ENCODE measurements at places on chromosomes 3 and 15.

DNA sequence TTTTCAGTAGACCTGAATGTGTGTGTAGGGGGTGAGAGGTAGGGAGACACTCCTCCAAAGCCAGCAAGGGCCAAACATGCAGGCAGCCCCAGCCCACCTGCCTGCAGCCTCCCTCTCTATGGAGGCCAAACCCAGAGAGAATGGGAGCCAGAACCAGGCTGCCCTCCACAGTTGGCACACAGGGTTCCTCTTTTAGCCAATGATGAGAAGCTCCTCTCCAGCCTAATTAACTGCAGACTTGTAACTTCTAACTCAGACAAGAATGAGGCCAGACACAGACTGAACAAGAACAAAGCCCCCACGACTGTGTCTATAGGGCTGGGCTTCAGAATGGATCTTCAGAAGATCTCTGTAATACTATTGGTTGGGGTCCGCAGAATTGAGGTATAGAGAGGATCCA, 12.3 kb upstream of the TLE3 start:
- DNase-seq, result no peak

DNA sequence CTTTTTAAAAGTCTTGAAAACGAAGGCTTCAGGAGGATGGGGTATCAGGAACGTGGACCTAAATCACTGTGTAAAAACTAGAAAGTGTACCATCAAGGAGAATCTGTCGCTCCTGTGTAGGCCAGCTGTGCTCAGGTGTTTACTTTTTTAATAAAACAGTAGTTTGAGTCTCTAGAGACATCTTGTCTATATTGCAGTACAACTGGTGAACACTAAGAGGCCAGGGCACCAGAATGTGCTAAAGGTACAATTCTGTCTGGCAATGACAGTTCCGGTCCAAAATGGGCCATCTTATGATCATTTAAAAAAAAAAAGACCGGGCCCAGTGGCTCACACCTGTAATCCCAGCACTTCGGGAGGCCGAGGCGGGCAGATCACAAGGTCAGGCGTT, 61.8 kb upstream of the MCF2L2 start:
- DNase-seq, result no peak

DNA sequence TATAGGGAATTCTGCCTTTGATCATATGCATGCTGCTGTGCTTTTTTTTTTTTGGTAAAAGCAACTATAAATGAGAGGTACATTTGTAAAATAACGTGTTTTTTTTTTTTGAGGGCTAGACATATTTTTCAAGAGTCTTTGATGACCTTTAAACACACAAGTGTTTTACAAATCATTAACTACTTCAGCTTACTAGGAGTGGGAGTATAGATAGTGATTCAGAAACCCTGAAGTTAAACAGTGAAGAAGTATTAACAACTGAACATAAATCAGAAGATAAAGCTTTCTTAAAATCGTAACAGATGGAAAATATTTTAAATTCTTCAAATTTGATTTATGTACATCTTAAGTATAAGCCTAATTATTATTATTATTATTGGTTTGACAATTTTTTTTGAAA, 2.9 kb upstream of the GMNC start:
- DNase-seq, result no peak

DNA sequence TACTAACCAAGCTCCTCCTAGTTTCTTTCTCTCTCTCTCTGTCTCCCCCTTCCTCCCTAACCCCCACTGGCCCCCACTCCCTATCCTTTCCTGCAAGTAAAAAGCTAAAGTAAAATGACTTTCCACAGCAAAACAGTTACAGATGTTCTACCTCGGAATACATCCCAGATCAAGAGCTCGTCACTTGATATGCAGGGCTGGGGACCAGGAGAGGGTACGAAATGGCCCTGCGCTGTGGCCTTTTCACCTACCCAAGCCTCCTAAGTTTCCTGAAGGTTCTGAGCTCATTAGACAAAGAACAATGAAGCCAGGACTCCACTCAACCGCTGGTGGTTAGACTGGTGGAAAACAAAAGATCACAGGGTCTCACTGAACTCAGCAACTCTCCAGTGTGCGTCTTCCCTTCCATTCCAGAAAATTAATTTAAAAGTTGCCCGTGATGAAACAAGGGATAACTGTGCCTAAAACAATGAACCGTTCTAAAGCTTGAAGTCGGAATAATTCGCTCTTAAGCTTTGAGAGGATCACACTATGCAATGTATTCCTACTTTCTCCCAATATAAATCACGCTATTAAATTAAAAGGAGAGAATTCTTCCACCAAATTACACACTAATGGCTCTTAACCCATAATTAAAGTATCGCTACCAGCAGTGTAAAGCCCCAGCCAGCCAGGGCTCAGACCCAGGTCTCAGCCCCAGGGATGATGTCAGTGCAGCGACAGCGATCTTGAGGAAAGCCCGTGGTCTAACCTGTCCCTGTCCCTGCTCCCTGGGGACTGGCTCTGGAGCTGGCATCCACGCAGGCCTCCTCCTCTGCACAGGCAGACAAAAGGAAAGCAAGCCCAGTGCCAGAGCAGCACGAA, 5.0 kb downstream of the VGLL4 start:
- no peak for DNase-seq
